ENCODE measurements at places on chromosomes 16 and 17. TPM values are rescaled to one million over a fixed set of nuclear protein-coding genes. Genes with fewer than 3 reads are reported as not detected.

GRCh38 chr16:11576427-11577289, 10.1 kb downstream of the LITAF start:
- DNase-seq: no peak

The AHSP gene
- total RNA-seq: not detected

The DPEP2 gene
- total RNA-seq: 11.6 TPM

DNA sequence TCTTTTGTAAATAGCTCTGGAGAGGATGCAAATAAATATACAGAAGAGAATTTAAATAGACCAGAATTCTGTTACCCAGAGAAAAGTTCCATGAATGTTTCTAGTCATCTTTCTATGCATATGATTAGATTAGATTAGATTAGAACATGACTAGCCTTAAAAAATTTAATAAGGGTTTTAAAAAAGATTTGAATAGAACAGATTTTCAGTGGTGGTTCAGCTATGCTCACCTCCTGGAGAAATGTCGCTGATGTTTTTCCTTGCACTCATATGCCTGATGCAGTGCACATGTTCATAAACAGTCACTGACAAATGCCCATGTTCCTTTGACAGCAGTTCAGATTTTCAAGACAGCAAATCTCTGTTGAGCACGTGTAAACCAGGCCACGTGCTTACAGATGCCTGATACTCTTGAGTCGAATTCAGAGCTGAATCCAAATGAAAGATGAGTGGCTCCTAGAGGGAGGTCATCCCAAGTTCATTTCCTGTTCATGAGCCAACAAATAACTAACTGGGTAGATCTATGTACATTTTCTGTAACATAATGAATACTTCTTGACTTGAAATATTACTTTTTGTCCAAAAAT, 19.9 kb upstream of the RAB11FIP4 start:
- DNase-seq: no peak

- no peak for DNase-seq
Observed at GRCh38 chr17:72502371-72503341, 381.8 kb downstream of the SOX9 start.

The LYRM1 gene
- 44.0 TPM for total RNA-seq

GRCh38 chr17:57463103-57463885, 207.0 kb downstream of the MSI2 start:
- peak; percentile 96 for DNase-seq

The RSKR gene
- 33.4 TPM for total RNA-seq

DNA sequence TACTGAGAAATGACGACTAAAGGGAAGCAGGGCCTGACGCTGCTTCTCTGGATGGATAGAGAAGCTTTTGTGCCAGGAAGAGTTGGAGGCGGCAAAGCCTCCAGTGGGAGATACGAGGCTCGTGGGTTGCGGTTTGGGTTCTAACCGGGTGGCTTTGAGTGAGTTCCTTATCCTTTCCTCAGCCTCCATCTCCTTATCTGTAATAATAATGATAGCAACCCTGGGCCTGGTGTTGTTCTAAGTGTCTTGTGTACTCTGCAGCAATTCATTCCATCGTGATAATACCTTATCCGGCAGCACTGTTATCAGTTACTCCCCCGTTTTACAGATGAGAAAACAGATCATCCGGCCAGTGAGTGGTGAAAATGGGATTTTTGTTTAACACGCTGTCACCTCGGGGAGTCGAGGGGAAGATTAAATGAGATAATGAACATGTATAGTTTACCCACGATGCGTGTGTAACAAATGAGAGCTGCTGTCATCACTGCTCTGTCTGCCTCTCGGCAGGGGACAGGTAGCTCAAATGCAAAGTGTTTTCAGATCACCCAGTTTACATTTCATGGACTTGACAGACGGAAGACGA, 52.0 kb upstream of the LHX1 start:
- no peak for DNase-seq

DNA sequence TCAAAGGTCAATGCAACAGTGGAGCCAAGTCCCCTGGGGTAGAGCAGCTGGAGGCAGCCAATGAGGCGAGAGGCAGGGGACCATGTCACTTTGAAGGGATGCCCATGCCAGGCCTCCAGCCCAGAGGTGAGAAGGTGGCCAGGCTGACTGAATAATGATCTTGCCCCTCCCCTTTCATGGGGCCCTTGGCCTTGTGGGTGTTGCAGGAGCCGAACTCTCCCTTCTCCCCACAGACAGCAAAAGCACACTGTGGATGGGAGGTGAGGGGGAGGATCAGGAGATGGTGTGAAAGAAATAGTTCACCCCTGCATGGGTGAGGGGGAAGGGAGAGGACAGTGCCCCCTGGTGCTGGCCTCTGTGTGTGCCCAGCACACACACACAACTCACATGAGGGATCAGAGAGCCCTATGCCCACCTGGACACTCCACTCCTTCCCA, 15.8 kb upstream of the TBX21 start:
- peak; percentile 63 for DNase-seq

GRCh38 chr16:54102888-54103866, 183.4 kb downstream of the IRX3 start:
- no peak for DNase-seq

DNA sequence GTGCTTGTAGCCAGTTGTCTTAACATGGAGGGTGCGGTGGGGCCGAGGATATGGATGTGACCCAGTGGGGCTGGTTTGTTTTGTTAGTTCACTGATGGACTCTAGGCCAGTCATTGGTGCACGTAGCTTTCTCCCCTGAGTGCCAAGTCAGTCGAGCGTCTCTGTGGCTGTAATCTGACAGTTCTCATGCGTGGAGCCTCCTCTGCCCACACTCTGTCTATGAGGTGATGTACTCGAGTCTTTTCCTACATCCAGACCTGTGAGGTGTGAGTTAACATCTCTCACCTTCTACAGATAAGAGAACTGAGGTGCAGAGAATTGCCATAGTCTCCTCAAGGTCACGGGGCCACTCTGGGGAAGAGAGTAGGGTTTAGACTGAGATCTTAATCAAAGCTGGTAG, 90.2 kb downstream of the MARCHF10 start:
- no peak for DNase-seq

DNA sequence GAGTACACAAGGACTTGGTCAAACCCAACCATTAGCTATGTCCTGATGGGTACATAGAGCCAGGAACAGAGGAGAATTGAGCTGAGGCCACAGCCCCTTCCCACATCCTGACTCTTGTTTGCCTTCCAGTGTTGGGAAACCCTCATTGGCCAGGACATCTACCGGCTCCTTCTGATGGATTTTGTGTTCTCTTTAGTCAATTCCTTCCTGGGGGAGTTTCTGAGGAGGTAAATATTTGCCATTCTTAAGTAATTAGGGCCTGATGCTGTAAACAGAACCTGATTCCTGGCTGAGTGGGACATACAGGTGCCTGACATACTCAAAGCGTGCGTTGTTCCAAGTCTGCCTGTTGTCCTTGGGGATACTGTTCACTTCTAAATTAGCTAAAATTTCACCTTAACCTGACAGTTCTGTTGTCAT, 42.6 kb downstream of the GDE1 start:
- no peak for DNase-seq

GRCh38 chr16:87691686-87692079, 74.1 kb downstream of the KLHDC4 start:
- no peak for DNase-seq

- DNase-seq: no peak
Observed at GRCh38 chr17:4843321-4844000, 10.3 kb downstream of the MINK1 start.

DNA sequence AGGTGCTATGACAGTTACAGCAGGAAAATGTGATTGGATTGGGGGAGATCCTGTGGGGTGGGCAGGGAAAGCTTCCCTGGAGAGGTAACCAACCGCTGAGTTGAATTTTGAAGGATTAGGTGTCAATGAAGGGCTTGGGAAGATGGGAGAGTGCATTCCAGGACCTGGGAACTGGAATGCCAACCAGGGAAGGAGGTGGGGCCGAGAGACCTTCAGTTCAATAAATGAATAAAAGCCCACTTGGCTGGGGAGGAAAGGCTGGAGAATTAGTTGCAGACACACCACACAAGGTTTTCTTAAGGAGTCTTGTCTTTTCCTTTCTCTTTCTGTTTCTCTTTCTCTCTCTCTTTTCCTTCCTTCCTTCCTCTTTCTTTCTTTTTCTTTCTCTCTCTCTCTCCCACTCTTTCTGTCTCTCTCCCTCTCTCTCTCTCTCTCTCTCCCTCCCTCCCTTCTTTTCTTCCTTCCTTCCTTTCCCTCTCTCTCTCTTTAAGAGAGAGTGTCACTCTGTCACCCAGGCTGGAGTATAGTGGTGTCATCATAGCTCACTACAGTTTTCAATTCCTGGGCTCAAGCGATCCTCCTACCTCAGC, 3.3 kb downstream of the USP43 start:
- no peak for DNase-seq

The CBFA2T3 gene
- total RNA-seq: 1.7 TPM

DNA sequence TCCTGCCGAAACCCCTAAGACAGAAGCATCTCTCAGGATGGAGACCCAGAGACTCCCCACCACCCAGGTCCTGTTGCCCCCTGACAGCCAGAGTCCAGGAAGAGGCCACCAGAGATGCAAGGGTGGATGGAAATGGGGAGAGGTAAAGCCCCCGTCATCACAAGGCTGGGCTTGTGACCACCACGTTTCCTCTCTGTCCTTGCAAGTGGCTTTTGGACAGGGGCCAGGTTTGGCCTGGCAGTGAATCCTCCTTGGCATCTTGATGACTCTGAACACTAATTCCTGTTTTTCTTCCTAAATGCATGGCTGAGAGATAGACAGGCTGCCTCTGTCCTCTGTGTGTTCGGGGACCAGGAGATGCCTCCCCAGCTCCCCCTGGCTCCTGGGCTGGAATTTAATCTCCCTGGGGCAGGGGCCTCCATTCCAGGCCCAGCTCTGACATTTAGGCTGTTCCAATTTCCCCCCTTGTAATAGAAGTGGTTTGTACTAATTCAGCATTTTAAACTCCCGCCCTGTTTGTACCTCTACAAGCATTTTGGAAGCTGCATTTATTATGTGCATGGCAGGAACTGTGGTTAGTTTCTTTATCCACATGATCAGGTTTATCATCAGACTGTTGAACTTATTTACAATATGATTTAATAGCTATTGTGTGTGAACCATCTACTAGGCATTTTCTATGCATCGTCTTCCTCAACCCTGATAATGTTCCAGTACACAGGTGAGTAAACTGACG, 116.1 kb upstream of the IRX6 start:
- no peak for DNase-seq

The CHD9NB gene
- total RNA-seq: 0.46 TPM

GRCh38 chr16:78972006-78972405, 628.5 kb downstream of the MAF start:
- no peak for DNase-seq

DNA sequence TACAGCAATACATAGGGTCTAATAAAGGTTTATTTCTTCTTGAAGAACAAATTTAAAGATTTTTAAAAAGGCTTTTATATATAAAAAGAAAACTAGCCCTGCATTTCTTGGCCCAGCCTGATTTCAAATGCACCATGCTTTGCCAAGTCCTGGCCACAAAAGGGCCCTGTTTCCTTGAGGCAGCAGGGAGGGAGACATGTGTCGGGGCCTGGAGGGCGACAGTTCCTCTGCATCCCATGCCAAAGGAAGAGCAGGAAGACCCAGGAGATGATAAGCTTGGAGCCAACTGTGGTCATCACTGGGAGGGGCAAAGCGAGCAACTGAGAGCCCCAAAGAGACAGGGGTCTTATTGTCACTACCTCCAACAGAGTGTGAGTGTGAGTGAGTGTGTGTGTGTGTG, 571.5 kb upstream of the PSMD7 start:
- no peak for DNase-seq

DNA sequence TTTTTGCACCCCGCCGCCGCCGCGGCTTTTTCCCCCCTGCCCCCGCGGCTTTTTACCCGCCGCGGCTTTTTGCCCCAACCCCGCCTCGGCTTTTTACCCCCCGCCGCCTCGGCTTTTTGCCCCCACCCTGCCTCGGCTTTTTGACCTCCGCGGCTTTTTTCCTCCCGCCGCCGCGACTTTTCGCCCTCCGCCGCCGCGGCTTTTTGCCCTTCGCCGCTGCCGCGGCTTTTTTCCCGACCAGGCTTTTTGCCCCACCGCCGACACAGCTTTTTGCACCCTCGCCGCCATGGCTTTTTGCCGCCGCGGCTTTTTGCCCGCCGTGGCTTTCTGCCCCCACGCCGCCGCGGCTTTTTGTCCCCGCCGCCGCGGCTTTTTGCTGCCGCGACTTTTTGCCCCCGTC, 137.0 kb upstream of the TP53TG3D start:
- no peak for DNase-seq

The COX10 gene
- total RNA-seq: 31.5 TPM

DNA sequence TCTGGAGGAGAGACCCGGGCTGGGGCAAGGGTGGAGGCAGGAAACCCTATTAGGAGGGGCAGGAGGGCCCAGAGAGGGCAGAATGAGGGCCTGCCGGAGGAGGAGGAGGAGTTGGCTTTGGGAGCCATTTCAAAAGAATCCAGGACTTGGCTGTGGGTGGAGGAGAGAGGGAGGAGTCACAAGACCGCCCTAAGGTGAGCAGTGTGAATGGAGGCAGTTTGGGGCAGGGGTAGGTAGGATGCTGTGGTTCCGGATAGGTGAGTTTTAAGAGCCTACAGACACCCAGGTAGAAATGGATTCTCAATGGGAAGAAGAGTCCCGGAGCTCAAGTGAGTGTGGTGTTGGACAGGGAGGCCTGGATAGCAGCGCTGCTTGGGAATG, 80.3 kb downstream of the ARHGAP23 start:
- no peak for DNase-seq

DNA sequence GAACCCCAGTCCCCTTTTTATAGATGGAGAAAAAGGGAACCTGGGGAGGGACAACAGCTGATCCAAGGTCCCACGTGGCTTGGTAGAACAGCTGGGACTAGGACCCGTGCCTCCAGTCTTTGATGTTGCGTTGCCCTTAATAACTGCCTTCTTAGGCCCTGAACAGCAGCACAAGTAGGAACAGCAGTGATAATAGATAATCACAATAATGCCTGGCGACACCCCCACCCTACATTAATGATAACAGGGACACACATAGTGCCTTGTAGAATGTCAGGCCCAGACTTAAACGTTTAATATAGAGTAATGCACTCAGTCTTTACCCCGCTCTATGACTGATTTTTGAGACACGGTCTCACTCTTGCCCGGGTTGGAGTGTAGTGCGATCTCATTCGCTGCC, 96.4 kb downstream of the ABCC6 start:
- no peak for DNase-seq

- DNase-seq: no peak
Observed at GRCh38 chr17:14882131-14882530, 383.0 kb downstream of the PMP22 start.

The FMNL1 gene
- total RNA-seq: 689 TPM

The SLC13A2 gene
- not detected for total RNA-seq

- no peak for DNase-seq
Observed at GRCh38 chr17:56640116-56640515, 46.6 kb downstream of the NOG start.

GRCh38 chr17:80036715-80037477, 454 bp downstream of the CCDC40 start:
- DNase-seq: peak; percentile 36

The PERCC1 gene
- total RNA-seq: 0.81 TPM

GRCh38 chr17:62793919-62794665, 14.0 kb downstream of the MARCHF10 start:
- DNase-seq: no peak
